ENCODE measurements at places on chromosomes 16 and 17. TPM values are rescaled to one million over a fixed set of nuclear protein-coding genes. Genes with fewer than 3 reads are reported as not detected.

- H3K4me3 ChIP-seq: no peak overlapping the region
- DNase-seq: no peak
- no peak overlapping the region for H3K27ac ChIP-seq
- no peaks in the 10 kb centered on the region for H3K4me1 ChIP-seq
- H3K27me3 ChIP-seq: no peaks in the 10 kb centered on the region
These were observed 587.7 kb upstream of the HSBP1 start for GRCh38 chr16:83220066-83220465.

DNA sequence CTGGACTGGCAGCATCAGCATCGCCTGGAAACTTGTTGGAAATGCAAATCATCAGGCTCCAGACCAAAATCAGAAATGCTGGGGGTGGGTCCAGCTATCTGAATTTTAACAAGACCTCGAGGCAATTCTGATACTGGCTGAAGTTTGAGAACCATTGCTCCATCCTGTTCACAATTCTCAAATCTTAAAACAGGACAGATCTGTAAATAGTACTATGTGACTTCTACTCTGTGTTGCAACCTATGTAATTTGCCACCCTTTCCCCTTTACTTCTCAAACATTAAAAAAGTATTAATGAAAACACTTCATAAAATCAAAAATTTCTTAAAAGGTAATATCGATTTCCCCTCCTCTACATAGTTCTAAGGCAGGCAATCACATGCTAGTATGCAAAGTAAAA, 28.5 kb downstream of the CACNG1 start:
- DNase-seq: no peak
- H3K27me3 ChIP-seq: no peaks in the 10 kb centered on the region
- peaks cover 2% of the 10 kb centered on the region for H3K4me1 ChIP-seq
- H3K27ac ChIP-seq: no peak overlapping the region
- H3K4me3 ChIP-seq: no peak overlapping the region

DNA sequence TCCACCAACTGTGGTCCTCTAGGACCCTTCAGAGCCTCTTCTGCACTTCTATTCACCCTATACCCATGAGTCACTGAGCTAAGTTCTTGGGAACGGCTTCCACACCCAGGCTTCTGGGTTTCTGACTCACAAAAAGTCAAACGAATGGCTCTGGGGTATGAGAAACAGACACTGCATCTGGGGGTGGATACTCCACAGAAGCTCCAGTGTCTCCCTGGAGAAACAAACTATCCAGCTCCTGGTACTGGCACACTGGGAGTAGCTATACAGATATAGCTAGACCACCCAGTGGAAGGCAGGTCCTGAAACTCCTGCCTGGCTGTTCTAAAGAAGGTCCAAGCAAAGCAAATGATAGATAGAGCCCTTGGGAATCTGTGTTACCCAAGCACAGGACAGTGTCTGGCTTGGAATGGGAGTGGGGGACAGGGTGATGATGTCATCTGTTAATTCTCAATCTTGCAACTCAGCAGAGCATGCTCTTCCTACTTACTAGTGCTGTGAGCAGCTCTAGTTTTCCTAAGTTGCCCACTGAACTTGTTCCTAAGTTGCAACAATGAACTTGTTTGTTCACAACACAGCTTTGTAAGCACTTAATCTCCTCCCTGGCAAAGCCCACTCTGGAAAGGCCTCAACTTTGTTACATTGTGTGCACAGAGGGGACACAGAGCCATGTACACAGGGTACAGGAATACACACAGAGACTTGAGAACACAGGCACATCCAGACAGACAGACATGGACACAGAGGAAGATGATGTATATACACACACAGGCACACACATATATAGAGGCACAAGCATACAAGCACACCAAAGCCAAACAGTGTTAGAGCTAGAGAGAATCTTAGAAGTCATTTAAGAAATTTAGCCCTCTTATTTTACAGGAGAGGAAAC, 6.7 kb downstream of the MMP28 start:
- peak overlapping the region; percentile 91 for H3K27ac ChIP-seq
- no peaks in the 10 kb centered on the region for H3K36me3 ChIP-seq
- no peak for DNase-seq

Gene PPM1E
- 1.7 TPM for total RNA-seq

DNA sequence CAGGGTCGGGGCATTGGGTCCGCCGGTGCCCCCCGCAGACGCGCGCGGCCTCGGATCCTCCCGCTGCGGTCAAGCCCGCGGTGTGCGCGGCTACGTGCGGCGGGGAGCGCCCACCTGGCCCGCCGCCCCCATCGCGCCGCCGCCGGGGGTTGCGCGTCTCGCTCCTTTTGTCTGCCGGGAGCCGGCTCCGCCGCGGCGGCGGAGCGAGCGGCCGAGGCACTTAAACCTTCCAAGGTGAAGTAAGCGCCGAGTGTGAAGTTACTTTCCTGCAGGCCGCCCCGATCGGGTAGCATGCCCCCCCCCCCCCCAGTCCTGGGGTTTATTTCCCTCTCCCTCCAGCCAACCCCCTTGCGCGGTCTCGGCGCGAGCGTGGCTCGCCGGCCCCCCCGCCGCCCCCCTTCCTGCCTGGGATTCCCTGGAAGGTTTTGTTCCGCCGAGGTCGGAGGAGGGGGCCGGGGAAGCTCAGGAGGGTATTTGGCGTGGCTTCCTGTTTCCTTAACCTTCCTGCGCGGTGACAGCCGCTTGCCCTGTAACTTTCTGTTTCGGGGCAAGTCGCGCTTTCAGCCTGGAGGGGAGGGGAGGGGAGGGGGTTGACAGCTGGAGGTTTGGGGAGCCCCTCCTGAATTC, 56.6 kb upstream of the GSE1 start:
- H3K27ac ChIP-seq: peak overlapping the region; percentile 85
- H3K4me1 ChIP-seq: peaks cover 49% of the 10 kb centered on the region
- H3K27me3 ChIP-seq: no peaks in the 10 kb centered on the region
- H3K4me3 ChIP-seq: peak overlapping the region; percentile 77
- DNase-seq: no peak

Gene TM4SF5
- not detected for total RNA-seq

DNA sequence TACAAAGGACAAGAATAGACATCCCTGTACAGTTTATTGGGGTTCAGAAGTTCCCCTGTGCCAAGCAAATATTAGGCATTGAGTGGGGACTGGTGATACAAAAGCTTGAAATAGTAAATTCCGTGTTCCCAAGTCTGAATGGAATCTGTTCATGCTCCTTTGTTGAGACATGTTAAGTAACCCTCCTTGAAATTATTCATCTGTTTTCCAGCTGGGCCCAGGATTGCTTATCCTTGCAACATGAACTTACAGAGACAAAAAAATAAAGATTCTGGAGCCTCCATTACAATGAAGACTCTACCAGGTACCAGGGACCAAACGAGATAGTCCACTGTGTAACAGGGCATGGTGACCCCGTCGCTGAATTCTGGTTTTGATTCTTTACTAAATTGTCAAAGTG, 6.1 kb upstream of the CCL8 start:
- H3K4me3 ChIP-seq: no peak overlapping the region
- H3K4me1 ChIP-seq: peaks cover 38% of the 10 kb centered on the region
- peaks cover 7% of the 10 kb centered on the region for H3K27me3 ChIP-seq
- no peak overlapping the region for H3K27ac ChIP-seq

DNA sequence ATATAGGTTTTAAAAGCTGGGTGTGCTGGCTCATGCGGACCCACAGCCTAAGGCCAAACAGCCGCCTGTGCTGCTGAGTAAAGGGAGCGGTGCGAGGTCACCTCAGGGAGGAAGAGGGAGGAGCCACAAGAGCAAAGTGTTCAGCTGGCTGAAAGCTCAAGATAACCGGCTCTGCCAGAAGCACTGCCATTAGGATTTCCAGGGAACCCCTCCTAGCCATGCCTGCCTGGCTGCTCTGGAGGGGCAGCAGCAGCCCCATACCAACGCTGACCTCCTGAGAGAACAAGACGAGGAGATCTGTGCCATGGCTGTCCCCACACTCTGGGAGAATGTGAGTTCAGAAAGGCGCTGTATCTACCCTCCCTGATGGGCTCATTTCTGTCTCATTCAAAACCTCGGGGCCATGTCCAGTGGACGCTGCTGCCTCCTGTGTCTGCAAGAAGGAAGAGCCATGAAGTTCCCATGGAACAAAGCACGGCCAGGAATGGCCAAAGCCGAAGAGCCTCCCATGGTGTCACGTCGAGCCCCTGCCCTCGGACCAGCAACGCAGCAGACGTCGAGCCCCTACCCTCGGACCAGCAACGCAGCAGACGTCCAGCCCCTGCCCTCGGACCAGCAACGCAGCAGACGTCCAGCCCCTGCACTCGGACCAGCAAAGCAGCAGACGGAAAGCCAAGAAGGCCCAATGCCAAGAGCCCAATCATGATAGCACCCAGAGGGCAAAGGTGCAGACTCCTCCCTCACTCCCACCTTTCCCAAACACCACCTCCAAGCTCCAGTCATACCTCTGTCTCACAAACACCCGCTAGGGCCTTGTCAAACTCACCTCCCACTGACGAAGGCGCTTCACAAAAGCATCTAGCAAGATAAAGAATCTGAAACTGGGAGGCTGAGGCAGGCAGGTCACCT, 107.0 kb downstream of the ANKRD11 start:
- no peaks in the 10 kb centered on the region for H3K27me3 ChIP-seq
- no peak overlapping the region for H3K4me3 ChIP-seq
- no peak for DNase-seq
- no peaks in the 10 kb centered on the region for H3K36me3 ChIP-seq
- H3K27ac ChIP-seq: peak overlapping the region; percentile 72
- peaks cover 57% of the 10 kb centered on the region for H3K4me1 ChIP-seq

GRCh38 chr17:8577868-8578267, 52.7 kb downstream of the MYH10 start:
- no peak overlapping the region for H3K4me3 ChIP-seq
- H3K4me1 ChIP-seq: peaks cover 11% of the 10 kb centered on the region
- no peaks in the 10 kb centered on the region for H3K27me3 ChIP-seq
- H3K36me3 ChIP-seq: peaks cover 14% of the 10 kb centered on the region
- H3K27ac ChIP-seq: no peak overlapping the region

Gene RASD1
- 1.2 TPM for total RNA-seq

DNA sequence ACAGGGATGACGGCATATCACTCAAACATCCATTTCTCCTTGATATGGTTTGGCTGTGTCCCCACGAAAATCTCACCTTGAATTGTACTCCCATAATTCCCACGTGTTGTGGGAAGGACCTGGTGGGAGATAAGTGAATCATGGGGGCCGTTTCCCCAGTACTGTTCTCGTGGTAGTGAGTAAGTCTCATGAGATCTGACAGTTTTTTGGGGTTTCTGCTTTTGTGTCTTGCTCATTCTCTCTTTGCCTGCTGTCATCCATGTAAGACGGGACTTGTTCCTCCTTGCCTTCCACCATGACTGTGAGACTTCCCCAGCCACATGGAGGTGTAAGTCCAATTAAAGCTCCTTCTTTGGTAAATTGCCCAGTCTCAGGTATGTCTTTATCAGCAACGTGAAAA, 30.3 kb downstream of the TRAP1 start:
- no peak overlapping the region for H3K4me3 ChIP-seq
- H3K4me1 ChIP-seq: peaks cover 18% of the 10 kb centered on the region
- no peaks in the 10 kb centered on the region for H3K27me3 ChIP-seq
- peaks cover 31% of the 10 kb centered on the region for H3K36me3 ChIP-seq
- no peak overlapping the region for H3K27ac ChIP-seq

Gene LYZL6
- total RNA-seq: not detected

- peaks cover 28% of the 10 kb centered on the region for H3K4me1 ChIP-seq
- no peak overlapping the region for H3K27ac ChIP-seq
- no peaks in the 10 kb centered on the region for H3K36me3 ChIP-seq
- peaks cover 18% of the 10 kb centered on the region for H3K27me3 ChIP-seq
- DNase-seq: no peak
These were observed 8.7 kb upstream of the SLC7A5 start for GRCh38 chr16:87877942-87878507.

Gene TBC1D3K
- total RNA-seq: not detected

Gene SOCS7
- total RNA-seq: 17.3 TPM

DNA sequence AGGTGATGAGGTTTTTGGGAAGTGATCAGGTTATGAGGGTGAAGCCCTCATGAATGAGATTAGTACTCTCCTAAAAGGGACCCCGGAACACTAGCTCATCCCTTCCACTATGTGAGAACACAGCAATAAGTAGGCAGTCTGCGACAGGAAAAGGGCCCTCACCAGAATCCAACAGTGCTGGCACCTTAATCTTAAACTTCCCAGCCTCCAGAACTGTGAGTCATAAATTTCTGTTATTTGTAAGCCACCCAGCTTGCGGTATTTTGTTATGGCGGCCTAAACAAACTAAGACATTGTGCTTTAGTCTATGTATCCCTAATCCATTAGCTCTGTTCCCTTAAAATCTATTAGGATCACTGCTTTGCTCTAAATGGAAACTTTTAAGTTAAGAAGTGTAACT, 8.5 kb downstream of the SLFN12 start:
- no peaks in the 10 kb centered on the region for H3K27me3 ChIP-seq
- H3K4me3 ChIP-seq: no peak overlapping the region
- peaks cover 38% of the 10 kb centered on the region for H3K36me3 ChIP-seq
- H3K27ac ChIP-seq: no peak overlapping the region
- peaks cover 3% of the 10 kb centered on the region for H3K4me1 ChIP-seq

Gene P2RX5
- 0.43 TPM for total RNA-seq

GRCh38 chr17:59178266-59178985, 22.9 kb downstream of the PRR11 start:
- H3K4me3 ChIP-seq: no peak overlapping the region
- no peak for DNase-seq
- H3K27ac ChIP-seq: no peak overlapping the region
- H3K27me3 ChIP-seq: no peaks in the 10 kb centered on the region
- H3K4me1 ChIP-seq: peaks cover 2% of the 10 kb centered on the region

Gene OTOA
- total RNA-seq: not detected

- H3K27me3 ChIP-seq: peaks cover 3% of the 10 kb centered on the region
- H3K36me3 ChIP-seq: no peaks in the 10 kb centered on the region
- peaks cover 4% of the 10 kb centered on the region for H3K4me1 ChIP-seq
- no peak overlapping the region for H3K4me3 ChIP-seq
- H3K27ac ChIP-seq: no peak overlapping the region
- no peak for DNase-seq
These were observed 40.5 kb upstream of the HS3ST3A1 start for GRCh38 chr17:13642188-13642587.

- DNase-seq: no peak
- no peak overlapping the region for H3K4me3 ChIP-seq
- no peaks in the 10 kb centered on the region for H3K36me3 ChIP-seq
- peaks cover 15% of the 10 kb centered on the region for H3K4me1 ChIP-seq
- H3K27me3 ChIP-seq: no peaks in the 10 kb centered on the region
- no peak overlapping the region for H3K27ac ChIP-seq
These were observed 109.4 kb downstream of the MRTFB start for GRCh38 chr16:14180481-14180944.

- peaks cover 10% of the 10 kb centered on the region for H3K36me3 ChIP-seq
- H3K4me1 ChIP-seq: no peaks in the 10 kb centered on the region
- no peaks in the 10 kb centered on the region for H3K27me3 ChIP-seq
- DNase-seq: no peak
These were observed 43.4 kb downstream of the ZNF276 start for GRCh38 chr16:89764711-89765201.

Gene CACNG1
- total RNA-seq: not detected

Gene SOX8
- 0.27 TPM for total RNA-seq

Gene SAMD14
- total RNA-seq: 36.8 TPM

- H3K27me3 ChIP-seq: no peaks in the 10 kb centered on the region
- H3K27ac ChIP-seq: no peak overlapping the region
- no peaks in the 10 kb centered on the region for H3K4me1 ChIP-seq
- DNase-seq: peak; percentile 81
These were observed 192.8 kb downstream of the SHCBP1 start for GRCh38 chr16:46428108-46429061.

- H3K27me3 ChIP-seq: no peaks in the 10 kb centered on the region
- H3K4me3 ChIP-seq: no peak overlapping the region
- no peak overlapping the region for H3K27ac ChIP-seq
- H3K4me1 ChIP-seq: no peaks in the 10 kb centered on the region
- DNase-seq: no peak
These were observed 478.5 kb upstream of the SALL1 start for GRCh38 chr16:51629576-51629975.

Gene RAI1
- total RNA-seq: 40.0 TPM
